ENCODE measurements at places on chromosomes 1 and 21.

GRCh38 chr1:205774198-205775014 lies 876 bp downstream of the RAB29 start:
- DNase-seq, result no peak

GRCh38 chr1:44655609-44656008 lies 18.7 kb downstream of the TMEM53 start:
- DNase-seq, result no peak

DNA sequence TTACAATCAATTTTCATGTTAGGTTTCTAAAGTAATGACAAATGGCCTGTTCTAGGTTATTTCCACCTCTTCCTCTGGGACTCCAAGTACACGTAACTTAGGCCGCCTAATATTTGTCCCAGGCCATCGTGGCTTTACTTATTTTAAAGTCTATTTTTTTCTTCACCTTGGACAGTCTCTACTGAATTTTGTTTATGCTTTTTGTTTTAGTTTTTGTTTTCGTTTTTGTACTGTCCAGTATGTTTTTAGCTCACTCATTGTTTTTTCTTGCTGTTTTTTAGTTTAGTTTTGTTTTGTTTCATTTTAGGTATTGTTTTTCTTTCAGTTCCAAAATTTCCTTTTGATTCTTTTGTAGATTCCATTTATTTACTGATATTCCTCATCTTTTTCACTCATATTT lies 187.7 kb upstream of the RNPC3 start:
- DNase-seq, result no peak

- no peak for DNase-seq
These were observed 576.2 kb downstream of the PTPRU start for GRCh38 chr1:29812408-29813135.

DNA sequence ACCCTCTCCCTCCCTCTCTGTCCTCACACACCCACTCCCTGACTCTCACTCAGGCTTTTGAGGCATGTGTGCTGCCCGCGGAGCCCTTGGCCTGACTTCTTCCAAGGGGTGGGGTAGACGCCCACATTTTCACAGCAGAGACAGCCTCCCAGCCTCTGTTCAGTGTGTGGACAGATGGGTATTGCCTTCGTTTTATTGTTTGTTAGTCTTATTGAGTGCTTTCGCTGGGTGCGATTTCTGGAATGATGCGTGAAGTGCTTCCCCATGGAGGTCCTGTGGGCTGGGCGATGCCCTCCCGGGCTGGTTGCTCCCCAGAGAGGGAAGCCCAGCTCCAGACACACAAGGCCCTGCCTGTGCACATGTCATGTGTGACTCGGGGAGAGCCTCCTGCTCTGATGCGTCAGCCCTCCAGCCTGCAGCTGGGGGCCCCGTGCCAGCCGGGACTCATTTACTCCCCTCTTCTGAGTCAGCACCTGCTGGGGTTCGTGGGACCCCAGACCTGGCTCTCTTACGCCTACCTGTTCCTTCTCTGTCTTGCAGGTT lies 14.7 kb downstream of the PDXK start:
- no peak for DNase-seq

All from DMS 273 treated with DMSO at 0.1 percent for 48 hours (cell line).